Right kidney (tissue), 9 donors: ENCODE measurements at places on chromosomes 3 and 15.

DNA sequence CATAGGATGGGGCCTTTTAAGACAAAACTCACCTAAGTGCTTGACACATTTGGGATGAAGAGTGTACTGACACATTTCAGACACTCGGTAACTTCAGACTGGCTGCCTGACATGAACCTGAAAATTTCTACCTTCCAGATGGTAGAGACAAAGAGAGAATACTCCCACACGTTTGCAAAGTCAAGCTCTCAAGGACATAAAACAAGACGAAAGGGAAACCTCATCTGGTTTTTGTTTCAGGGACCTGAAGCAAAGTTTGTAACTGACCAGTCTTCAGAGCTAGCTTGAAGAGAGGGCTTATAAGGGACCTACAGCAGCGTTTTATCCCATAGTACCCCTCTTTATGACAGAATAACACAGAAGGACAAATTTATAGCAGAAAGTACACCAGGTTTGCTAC, 41.9 kb downstream of the ZNF621 start:
- no peak for DNase-seq

GRCh38 chr3:118818386-118818785, 216.3 kb downstream of the IGSF11 start:
- DNase-seq, result no peak

- no peak for DNase-seq
Measured at GRCh38 chr15:31145271-31145911, 43.9 kb upstream of the TRPM1 start.

GRCh38 chr15:36160351-36160750, 419.1 kb upstream of the CDIN1 start:
- DNase-seq, result no peak

DNA sequence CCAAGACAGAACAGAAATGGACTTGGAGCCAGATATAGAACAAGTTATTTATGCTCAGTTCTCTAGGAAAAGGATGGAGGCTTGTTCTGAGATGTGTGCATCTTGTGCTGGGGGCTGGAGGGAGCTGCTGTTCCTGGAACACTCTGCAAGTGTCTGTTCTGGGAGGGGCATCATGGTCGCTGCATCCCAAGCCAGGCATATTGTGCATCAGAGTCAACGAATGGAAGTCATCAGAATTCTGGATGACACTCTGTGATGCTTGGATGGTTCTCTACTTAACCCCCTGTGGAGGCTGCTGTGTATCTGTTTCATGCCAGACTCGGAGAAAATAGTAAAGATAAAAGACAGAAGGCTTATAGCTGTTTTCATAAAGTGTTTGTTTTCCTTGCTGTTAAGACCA, 34.7 kb downstream of the RPL22L1 start:
- no peak for DNase-seq

GRCh38 chr3:71389911-71390573, 193.5 kb downstream of the FOXP1 start:
- DNase-seq, result peak; percentile 55

GRCh38 chr3:150055332-150055731, 84.6 kb upstream of the PFN2 start:
- DNase-seq, result no peak

GRCh38 chr3:99875581-99875928, 57.9 kb downstream of the CMSS1 start:
- DNase-seq, result no peak

DNA sequence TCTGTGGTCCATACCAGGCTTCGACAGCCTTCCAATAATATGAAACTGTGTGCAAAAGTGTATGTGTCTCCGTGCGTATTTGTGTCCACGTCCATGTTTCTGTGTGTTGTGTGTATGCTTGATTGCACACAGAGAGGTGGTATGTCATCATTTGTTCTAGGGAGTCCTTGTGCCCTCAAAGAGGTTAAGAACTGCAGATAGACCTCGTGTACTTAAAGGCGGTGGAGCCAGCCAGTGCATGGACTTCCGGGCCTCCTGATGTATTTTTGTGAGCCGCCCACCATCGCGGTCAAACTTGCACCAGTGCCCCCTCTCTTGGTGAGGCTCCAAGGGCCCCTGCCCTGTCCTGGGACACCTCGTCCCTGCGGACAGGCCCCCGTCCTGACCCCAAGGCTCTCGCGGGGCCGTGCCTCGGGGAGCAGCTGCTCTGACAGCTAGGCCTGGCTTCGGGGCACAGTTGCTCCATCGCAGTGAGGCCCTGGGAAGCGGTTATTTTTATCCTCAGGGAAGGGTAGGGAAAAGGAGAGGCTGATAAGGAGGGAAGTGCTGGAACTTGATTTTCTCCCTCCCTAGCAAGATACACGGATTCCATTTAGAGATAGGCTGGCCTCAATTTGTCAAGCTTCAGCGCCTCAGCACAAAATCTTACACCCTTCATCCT, 1.2 kb upstream of the RYK start:
- peak; percentile 34 for DNase-seq

GRCh38 chr3:121649645-121650044, 11.1 kb downstream of the HCLS1 start:
- no peak for DNase-seq

GRCh38 chr3:28982906-28983305, 298.0 kb upstream of the RBMS3 start:
- no peak for DNase-seq

DNA sequence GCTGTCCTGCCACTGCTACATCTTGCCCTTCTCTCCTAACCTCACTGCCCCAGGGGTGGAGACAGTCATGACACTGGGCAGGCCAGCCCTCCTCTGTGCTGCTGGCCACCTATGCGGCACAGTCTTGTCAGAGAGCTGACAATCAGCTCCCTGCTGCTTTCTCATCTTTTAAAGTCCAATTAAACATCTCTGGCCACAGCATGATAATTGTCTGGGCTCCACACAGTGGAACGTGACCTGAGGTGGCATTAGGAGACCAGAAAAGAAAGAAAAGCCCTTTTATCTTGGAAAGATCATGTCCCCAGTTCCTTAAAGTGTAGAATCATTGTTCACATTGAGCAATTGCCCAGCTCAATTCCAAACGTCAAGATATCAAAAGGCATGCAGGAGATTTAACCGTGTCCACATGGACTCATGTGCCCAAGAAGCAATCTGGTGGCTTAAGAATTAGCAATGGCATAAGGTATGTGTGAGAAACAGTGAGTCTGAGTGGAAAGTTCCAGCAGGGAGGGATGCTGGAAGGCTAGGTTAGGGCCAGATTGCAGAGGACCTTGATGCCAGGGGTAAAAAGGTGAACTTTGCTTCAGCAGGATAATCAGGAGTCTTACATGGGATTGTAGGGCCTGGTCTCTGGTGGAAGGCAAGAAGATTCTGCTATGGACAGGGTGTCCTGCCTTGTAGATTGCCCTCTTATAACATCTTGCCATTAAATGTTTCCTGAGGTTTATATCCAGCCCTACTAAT, 15.3 kb upstream of the CACNA1D start:
- DNase-seq, result no peak

GRCh38 chr3:90068783-90069182, 961.4 kb downstream of the EPHA3 start:
- DNase-seq, result no peak

- no peak for DNase-seq
Measured at GRCh38 chr3:57659806-57660439, 33.0 kb downstream of the DENND6A start.

- no peak for DNase-seq
Measured at GRCh38 chr3:104392327-104392726, 974.4 kb upstream of the ALCAM start.

GRCh38 chr3:10421996-10422395, 83.4 kb downstream of the ATP2B2 start:
- no peak for DNase-seq

DNA sequence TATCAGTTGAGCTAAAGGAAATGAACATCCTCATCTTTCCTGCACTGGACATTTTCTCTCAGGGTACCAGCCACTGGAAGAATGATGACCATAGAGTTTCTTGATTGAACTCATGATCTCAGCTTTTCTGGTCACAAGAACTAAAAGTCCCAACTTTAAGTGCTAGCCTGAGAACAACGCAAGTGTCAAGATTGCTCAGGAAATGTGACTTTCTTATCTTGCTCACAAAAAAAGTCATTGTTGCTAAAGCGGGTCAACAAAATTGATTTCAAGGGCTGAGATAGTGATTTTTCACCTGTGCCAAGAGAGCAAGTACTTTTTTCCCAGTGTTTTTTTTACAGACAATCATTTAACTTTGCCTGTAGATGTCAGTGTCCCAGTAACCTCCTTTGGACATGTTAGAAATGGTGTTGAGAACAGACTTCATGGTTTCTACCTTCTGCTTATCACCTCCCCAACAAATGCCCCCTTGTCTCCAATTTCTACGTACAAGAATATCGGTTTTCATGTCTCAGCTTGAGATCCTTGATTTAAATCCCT, 125.9 kb downstream of the SEMA6D start:
- DNase-seq, result no peak

DNA sequence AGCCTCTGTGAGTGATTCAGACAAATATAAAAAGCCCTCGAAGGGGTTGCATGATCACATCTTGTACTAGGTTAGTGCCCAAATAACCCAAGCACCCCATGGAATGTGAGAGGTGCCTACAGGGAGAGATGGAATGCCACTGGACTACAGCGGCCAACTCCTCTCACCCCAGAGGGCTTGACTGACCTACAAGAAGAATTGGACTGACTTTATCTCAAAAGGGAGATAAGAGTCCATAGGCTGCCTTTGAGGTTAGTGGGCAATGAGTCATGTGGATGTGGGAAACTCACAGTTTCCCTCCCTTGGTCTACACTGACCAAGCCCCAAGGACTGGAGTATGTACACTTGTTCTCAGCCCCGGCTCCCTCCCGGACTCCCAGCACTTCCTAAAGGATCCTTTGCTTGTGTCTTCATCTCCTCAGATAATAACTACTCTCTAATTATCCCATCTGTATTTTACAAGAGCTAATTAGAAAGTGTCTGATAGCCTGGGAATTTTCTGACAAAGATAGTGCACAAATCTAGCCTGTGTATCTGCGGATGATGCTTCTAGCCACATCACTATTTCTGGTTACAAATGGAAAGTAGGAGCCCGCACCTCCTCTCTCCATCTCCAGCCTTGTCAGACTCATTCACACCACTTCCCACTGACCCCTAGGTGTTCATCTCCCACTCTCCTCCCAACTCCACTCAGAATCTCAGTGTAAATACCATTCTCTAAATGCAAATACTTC, 547.8 kb upstream of the TBL1XR1 start:
- DNase-seq, result no peak

GRCh38 chr3:48564022-48564421, 441 bp upstream of the UCN2 start:
- DNase-seq, result no peak

- no peak for DNase-seq
Measured at GRCh38 chr3:4976109-4976508, 3.1 kb upstream of the BHLHE40 start.

GRCh38 chr15:38828031-38828532, 263.5 kb upstream of the RASGRP1 start:
- no peak for DNase-seq

GRCh38 chr3:176633511-176633910, 563.8 kb downstream of the TBL1XR1 start:
- DNase-seq, result no peak

- DNase-seq, result peak; percentile 35
Measured at GRCh38 chr15:73700041-73700842, 16.1 kb downstream of the CD276 start.

DNA sequence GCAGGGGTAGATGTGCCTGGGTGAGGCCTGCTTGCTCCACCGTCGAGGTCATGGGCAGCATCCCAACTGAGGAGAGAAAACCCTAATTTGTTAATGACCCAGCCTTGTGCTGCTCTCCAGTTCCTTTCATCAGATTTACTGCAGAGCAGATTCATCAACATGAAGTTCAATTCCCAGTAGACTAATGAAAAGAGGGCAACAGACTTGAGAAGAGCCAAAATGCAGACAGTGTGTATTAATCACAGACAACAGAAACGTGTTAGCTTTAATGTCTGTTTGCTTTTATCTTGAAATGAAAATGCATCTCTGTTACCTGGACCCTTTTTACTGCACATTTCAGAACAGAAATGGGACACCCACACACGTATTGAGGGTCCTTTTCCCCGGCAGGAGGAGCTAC, 103.5 kb upstream of the TRIM42 start:
- no peak for DNase-seq

- DNase-seq, result no peak
Measured at GRCh38 chr3:139948898-139949297, 13.9 kb downstream of the CLSTN2 start.

GRCh38 chr3:24958271-24958670, 463.6 kb upstream of the THRB start:
- DNase-seq, result no peak

GRCh38 chr15:66850078-66850991, 148.3 kb downstream of the SMAD6 start:
- DNase-seq, result peak; percentile 27

DNA sequence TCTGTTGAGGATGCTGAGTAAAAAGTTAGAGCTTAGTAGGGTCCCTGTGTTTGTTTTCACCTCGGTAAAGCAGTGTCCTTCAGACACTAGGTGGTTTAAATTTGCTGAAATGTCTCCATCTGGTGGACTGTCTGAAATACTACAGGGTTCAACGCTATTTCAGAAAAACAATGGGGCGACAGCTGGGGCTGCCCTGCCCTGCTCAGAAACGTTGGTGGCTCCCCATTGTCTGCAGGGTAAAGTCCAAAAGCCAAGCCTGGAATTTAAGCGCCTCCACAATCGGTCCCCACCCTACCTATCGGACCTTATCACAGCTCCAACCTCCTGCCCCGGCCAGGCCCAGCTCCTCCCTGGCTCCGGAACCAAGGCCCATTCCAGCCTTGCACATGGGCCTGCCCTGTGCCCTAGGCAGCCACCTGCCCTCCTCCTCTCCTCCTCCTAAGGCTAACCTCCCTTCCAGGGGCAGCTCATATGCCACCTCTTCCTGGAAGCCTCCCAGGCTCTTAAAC, 4.3 kb upstream of the TSEN2 start:
- DNase-seq, result peak; percentile 63

DNA sequence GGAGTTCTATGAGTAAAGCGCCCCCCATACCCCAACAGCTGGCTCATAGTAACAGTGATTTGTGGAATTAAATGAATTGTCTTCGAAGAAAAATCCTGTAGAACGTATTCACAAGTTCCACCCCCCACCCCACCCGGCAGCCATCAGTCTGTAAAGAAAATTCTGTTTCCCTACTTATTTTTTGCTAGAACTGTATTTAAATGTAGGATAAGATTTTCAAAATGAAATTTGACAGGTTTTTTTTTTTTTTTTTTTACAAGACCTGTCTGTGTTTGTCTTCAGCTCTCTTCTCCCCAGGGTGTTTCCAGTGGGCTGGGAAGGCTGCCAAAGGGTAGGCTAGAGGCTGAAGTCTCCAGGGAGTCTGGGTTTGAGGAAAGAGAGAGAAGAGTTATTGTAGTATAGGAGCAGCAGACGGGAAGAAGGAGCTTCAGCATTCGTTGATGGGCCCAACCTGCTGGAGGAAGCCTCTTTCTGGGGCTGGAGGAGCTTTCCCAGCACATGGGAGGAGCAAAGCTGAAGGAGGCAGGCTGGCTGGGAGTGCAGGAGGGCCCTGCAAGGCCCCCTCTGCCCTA, 130.6 kb upstream of the SEMA6D start:
- no peak for DNase-seq

- no peak for DNase-seq
Measured at GRCh38 chr3:159870723-159871122, 117.9 kb upstream of the IL12A start.

GRCh38 chr3:71511037-71511436, 72.5 kb downstream of the FOXP1 start:
- no peak for DNase-seq

- no peak for DNase-seq
Measured at GRCh38 chr15:68298882-68299381, 21.4 kb downstream of the FEM1B start.
